Placental epithelial cell (primary cell): ENCODE measurements at places on chromosomes 12 and 14. TPM values are rescaled to one million over a fixed set of nuclear protein-coding genes. Genes with fewer than 3 reads are reported as not detected.

Gene KRT85
- total RNA-seq = under 0.01 TPM in 1 of 2 replicates, not detected in the other

Gene LRRK2
- total RNA-seq = 0.39 TPM in 1 of 2 replicates, not detected in the other

Gene SMIM41
- 0.39 TPM in 1 of 2 replicates, not detected in the other for total RNA-seq

Gene KRT74
- total RNA-seq = not detected in 2 replicates

Gene KRR1
- 21.2 and 27.4 TPM in 2 replicates for total RNA-seq

Gene KRT6A
- total RNA-seq = 2,135 and 6,405 TPM in 2 replicates

Gene SDR39U1
- total RNA-seq = 14.1 and 23.2 TPM in 2 replicates

Gene NXPH4
- 1.2 TPM in 1 of 2 replicates, not detected in the other for total RNA-seq
